ENCODE measurements at places on chromosomes 2 and 18.

DNA sequence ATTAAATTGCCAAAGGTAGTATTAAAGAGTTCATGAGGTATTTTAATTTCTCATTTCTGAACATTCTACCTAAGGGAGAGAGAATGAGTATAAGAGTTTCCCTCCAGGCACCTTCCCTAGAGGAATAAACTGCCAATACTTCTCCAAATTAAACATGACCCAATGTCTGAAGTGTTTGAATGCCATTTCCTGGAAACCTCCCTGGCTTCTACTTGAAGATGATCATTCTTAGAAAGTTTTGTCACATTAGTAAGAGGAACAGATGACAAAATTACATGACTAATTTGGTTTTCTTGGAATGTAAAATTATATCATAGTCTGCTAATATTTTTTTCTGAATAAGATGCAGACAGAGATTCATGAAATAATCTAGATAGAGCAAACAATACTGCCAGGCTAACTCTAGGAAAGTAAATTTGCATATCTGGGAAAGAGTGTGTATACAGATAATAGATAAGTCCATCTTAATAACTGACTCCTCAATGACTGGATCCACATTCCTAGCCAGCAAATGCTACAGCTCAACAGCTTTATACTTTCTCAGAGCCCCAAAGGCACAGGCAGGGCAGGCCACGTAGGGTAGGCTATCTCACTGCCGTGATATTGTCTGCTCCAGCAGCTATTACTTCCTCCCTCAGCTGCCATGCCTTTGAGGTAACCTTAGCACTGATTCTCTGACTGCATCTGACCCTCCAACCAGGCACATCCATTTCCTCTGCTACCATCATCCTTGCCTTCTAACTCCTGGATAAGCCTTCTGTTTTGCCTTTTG lies 630.8 kb upstream of the PIK3C3 start:
- DNase-seq, result no peak

- DNase-seq, result no peak
Measured at GRCh38 chr2:138058427-138058826, 94.2 kb downstream of the HNMT start.

DNA sequence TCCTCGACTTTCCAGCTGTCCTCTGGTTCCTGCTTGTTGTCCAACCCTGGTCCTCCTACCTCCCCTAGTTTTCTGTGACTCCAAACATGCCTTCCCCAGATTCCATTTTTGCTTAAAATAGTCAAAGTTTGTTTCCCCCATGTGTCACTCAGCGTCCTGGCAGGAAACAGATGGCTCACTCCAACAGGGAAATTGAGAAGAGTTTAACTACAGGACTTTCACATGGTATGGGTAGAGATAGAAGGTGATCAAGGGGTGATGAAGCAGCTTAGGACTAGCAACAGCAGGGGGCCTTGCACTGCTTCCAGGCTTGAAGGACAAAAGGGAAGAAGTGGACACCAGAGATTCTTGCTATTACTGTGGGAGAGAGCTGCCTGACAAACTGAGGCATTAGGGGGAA lies 6.1 kb upstream of the CUL3 start:
- DNase-seq, result no peak

- DNase-seq, result no peak
Measured at GRCh38 chr2:64837925-64838641, 151.1 kb upstream of the SLC1A4 start.

GRCh38 chr2:77520641-77521547 lies 1.3 kb downstream of the LRRTM4 start:
- DNase-seq, result no peak

- no peak for DNase-seq
Measured at GRCh38 chr2:44793322-44793870, 148.1 kb upstream of the SIX3 start.

DNA sequence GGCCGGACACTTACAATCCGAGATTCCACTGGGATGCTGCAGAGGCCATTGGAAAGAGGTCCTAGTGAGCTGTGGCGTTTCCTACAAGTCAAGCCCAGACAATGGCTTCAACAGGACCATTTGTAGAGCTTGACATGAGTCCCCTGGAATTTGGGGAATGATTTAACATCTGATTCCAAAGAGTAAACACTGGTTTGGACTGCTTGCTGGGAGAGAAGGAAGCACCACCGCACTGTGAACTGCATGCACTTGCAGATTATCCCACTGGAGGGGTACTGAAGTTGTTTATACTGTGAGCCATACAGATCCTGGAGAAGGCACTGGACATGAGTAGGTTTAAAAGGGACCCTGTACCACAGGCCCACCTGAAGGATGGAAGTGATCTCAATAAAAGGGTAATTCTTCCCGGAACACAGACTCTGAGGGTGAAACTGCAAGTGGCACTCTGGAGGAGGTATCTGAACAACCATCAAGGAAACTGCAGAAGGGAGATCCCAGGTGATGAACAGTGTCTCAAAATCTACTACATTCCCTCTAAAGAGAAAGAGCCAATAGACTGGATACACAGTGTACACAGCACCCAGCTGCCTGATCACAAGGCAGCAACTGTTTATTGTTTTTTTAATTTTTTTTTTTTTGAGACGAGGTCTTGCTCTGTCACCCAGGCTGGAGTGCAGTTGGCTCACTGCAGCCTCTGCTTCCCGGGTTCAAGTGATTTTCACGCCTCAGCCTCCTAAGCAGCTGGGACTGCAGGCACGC lies 4.3 kb upstream of the RAB6C start:
- no peak for DNase-seq

- no peak for DNase-seq
Measured at GRCh38 chr18:39661856-39662366, 2096.3 kb upstream of the CELF4 start.

- DNase-seq, result no peak
Measured at GRCh38 chr18:51610481-51610880, 413.0 kb upstream of the MEX3C start.

DNA sequence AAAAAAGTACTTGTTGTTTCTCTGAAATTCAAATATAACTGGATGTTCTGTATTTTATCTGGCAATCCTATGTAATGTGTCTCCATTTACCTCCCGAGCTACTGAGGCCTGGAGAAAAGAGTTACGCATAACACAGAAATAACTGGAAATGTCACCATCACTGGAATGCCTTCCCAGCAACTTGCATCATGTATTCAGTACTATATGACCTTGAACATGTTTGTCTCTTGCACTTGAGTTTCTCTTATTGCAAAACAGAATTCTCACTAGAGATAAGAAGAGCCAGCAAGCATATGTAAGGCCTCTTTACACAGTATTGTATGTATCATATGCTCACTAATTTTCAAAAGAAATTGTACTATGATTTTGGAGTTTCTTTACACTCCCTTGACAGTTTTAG lies 99.6 kb upstream of the CTAGE1 start:
- DNase-seq, result no peak

- no peak for DNase-seq
Measured at GRCh38 chr18:33201509-33201926, 239.0 kb downstream of the CCDC178 start.

GRCh38 chr2:214737188-214737587 lies 72.3 kb downstream of the BARD1 start:
- no peak for DNase-seq

- DNase-seq, result no peak
Measured at GRCh38 chr2:9539531-9539930, 16.1 kb downstream of the ADAM17 start.

DNA sequence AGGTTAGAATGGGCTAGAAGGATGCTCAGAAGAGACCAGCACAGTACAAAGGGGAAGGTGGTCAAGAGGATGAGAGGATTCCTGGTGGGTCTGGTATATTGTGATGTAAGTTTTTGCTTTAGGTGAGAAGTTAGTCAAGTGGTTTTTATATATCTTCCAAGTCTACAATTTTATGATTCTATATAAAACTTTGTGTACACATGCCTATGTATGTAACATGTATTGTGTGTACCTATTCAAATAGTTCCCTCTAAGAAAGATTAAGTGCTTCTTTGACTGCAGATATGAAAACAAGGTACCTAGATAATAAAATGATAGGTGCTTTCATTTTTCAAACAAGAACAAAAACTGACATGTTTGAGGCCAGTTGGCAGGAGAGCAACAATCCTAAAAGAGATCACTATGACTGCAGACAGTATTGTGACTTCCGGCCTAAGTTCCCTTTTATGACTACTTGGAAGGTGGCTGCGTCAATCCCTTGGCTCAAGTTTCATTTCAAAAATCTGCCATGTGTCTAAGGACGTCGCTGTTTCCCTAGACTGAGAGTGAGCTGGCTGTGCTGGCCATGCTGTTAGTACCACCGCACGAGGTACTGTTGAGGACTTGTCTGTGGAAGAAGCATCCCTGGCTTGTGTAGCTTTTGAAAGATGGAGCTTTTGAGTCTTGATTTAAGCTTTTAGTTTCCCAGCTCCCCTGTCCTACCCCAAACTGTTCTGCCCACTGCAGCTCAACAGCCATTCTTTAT lies 123.1 kb downstream of the PRPF40A start:
- DNase-seq, result no peak

- no peak for DNase-seq
Measured at GRCh38 chr2:120934574-120935338, 199.1 kb downstream of the GLI2 start.

DNA sequence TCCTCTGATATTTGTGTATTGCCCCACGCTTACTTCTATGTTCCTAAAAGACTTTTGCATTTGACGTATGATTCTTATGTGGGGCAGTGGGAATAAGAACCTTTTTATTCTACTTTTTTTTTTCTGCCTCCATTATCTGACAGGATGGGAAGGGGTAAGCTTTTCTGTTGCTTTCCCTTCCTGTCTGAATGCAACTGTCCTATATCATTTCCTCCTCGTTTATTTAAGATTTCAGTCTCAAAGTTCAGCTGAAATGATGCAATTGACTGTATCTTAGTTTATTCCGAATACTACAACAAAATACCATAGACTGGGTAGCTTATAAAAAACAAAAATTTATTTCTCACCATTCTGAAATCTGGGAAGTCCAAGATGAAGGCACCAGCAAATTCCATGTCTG lies 24.1 kb upstream of the HNMT start:
- DNase-seq, result no peak

DNA sequence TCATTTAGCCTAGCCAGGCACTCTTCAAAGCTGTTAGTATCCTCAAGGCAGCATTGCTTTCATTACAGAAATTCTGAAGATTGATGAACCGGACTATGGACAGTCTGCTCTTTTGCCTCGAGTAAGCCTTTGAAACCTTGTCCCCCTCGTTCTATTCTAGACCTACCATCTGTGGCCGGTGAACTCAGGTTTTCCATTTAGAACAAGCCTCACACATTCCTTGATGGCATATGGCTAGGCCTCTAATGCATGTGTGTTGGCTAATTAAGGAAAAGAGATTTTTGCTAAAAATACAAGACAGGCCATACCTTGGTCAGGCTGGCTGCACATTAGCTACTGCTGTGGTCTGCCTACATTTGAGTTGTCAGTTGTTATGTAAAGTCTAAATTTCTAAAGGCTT lies 111.8 kb downstream of the CERS6 start:
- no peak for DNase-seq

DNA sequence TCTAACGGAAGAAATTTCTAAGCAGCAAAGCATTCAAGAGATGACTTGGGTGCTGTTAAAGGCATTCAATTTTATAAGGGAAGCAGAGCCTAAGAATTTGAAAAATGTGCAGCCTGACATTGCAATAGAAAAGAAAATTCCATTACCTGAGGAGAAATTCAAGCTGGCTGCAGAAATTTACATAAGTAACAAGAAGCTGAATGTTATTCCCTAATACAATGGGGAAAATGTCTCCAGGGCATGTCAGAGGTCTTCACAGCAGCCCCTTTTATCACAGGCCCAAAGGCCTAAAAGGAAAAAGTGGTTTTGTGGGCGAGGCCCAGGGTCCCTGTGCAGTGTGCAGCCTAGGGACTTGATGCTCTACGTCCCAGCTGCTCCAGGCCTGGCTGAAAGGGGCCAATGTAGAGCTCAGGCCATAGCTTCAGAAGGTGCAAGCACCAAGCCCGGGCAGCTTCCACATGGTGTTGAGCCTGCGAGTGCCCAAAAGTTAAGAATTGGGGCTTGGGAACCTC lies 306.7 kb downstream of the RDH14 start:
- DNase-seq, result no peak

GRCh38 chr2:173659509-173659908 lies 304.8 kb downstream of the CDCA7 start:
- no peak for DNase-seq

GRCh38 chr18:34189656-34190435 lies 34.9 kb downstream of the NOL4 start:
- DNase-seq, result no peak

DNA sequence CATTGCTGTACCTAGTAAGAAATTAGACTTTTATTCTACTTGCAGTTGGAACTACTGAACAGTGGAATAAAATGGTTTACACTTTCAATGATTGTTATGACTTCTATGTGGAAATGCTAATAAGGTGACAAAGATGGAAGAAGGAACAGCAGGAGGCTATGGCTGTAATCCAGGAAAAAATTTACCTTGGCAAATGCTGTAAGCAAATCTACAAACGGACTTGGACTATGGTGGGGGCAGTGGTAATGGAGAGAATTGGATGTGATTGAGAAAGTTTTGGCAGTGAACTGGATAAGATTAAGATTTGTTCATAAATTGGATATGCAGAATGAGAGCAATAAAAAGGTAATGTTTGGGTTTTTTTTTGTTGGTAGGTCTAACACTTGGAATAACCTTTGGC lies 111.0 kb upstream of the ERBB4 start:
- no peak for DNase-seq

DNA sequence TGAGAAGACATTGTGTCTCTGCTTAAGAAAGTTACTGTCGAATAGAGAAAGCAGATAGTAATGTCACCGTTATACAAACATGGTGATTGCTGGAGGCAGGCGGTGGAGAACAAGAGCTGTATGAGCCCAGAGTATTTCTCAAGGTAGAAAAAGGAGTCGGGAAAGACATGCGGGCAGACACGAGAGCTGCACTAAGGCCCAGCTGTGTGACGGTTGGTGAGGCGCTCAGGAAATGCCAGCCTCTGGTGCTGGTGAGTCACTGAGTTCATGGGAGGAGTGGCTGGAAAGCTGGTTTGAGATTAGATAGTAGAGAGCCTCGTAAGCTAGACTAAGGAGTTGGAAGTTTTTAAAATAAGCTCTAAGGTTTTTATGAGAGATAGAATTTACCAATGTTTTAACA lies 390.9 kb upstream of the TRIB2 start:
- DNase-seq, result no peak

DNA sequence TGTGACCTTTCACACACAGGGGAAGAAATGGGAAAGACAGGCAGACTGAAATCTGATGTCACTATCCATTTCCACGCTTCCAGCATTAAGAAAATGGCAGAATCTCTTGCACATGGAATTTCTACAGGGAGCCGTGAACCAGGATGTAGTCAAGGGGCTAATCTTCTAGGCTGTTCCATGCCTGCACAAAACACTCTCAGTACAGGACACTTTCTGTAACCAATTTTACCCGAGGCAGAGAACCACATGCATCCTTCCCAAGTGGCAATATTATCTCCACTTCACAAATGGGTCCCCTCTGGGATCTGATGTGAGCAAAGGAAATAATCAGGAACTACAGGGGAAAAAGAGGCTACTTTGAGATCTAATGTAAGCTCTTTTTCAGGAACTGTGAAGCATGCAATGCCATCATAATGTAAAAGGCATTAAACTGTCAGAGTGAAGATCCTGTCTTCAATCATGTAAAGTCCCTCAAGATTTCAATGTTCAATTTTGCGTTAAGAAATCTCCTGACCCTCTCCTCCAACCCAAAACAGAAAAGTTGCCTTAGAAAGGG lies 236.9 kb downstream of the RBM43 start:
- DNase-seq, result no peak

- no peak for DNase-seq
Measured at GRCh38 chr2:173793709-173794565, 171.2 kb downstream of the SP3 start.

- DNase-seq, result no peak
Measured at GRCh38 chr2:128425216-128425615, 106.5 kb upstream of the HS6ST1 start.
